ENCODE measurements at places on chromosomes 2 and 18.

DNA sequence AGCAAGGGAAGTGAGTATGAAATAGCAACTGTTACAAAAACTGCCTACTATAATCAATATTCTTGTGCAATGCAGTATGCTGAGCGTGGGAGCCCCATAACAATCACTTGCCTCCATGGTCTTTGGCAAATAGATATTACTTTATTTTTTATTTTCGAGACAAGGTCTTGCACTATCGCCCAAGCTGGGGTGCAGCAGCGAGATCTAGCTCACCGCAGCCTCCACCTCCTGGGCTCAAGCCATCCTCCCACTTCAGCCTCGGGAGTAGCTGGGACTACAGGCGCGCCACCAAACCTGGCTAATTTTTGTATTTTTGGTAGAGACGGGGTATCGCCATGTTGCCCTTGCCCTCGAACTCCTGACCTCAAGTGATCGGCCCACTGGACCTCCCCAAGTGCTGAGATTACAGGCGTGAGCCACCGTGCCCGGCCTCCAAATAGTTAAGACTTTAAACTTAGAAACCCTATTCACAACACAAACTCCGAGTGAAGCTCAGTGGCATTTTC, 1.2 kb upstream of the CCNT2 start:
- no peak for DNase-seq

DNA sequence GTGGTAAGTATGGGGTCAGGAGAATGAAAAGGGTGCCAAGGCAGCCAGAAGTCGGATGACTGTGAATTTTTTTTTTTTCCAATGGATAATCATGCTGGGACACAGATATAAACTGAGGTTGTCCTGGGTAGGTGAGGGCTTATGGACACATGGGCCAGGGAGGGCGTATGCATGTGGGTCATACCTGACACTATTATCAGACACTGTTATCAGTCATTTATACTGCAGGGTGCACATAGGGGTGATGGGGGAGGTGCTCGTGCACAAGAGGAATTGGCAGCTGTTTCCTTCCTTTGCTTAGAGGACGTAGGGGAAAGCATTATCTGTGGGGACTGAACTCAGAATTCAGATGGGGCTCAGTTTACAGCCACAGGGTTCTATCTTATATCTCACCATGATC, 10.1 kb downstream of the CTIF start:
- no peak for DNase-seq

DNA sequence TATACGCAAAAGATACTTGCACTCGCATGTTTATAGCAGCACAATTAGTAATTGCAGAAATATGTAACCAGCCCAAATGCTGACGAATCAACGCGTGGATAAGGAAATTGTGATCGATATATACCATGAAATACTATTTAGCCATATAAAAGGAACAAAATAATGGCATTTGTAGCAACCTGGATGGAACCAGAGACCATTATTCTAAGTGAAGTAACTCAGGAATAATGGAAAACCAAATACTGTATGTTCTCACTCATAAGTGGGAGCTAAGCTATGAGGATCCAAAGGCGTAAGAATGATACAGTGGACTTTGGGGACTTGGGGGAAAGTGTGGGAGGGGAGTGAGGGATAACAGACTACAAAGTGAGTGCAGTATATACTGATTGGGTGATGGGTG, 1008.0 kb upstream of the CRIM1 start:
- DNase-seq, result no peak

DNA sequence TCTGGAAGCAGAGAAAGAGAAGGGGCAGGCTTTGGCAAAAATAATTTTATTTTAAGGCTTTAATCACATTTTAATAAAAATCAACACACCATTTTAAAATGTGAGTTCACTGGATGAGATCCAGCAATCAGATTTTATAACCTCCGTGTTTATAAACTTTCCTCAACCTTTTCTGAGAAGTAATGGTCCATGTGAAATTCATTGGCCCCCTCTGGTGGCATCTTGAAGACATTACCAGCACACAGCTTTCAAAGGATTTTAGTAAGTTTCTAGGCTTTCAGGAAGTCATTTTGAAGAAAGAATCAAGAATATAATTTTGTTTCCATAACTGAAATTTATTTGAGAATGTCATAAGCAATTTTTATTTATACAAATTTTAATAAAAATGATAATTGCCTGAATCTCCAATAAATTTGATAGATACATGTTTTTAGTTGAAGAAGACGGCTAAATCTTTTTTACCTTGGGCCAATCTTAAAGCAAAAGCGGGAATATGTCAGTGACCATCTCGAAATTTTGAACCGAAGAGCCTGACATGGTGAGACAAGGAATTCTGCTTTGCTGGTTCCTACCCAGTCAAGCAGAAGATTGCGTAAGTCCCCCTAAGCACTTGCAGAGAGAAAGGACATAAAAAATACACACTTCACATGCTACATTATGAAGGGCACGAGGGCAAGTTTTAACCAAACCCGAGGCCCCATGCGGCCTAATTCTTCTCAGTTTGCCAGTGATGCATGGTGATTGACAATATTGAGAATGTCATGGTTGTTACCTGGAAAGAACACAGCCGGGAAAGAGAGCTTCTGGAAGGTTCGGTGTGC, 128.4 kb upstream of the CBLN2 start:
- no peak for DNase-seq

Measured in stimulated activated CD4-positive, alpha-beta T cell treated with anti-CD3 and anti-CD28 coated beads, Interleukin-1b, Interleukin-23, amount 100 ng/mL, for 1 hour (primary cell).